ENCODE measurements at places on chromosomes 2 and 18.

GRCh38 chr2:102424754-102425153 is 1.8 kb downstream of the IL18RAP start:
- DNase-seq: peak; percentile 26
- peak overlapping the region; percentile 65 for H3K27ac ChIP-seq
- no peak overlapping the region for H3K4me3 ChIP-seq
- no peaks in the 10 kb centered on the region for H3K27me3 ChIP-seq

- no peaks in the 10 kb centered on the region for H3K4me1 ChIP-seq
- no peak overlapping the region for H3K4me3 ChIP-seq
- H3K27me3 ChIP-seq: no peaks in the 10 kb centered on the region
- no peaks in the 10 kb centered on the region for H3K36me3 ChIP-seq
- no peak overlapping the region for H3K27ac ChIP-seq
- no peak for DNase-seq
Measured at GRCh38 chr2:43040084-43040854, 186.1 kb downstream of the ZFP36L2 start.

DNA sequence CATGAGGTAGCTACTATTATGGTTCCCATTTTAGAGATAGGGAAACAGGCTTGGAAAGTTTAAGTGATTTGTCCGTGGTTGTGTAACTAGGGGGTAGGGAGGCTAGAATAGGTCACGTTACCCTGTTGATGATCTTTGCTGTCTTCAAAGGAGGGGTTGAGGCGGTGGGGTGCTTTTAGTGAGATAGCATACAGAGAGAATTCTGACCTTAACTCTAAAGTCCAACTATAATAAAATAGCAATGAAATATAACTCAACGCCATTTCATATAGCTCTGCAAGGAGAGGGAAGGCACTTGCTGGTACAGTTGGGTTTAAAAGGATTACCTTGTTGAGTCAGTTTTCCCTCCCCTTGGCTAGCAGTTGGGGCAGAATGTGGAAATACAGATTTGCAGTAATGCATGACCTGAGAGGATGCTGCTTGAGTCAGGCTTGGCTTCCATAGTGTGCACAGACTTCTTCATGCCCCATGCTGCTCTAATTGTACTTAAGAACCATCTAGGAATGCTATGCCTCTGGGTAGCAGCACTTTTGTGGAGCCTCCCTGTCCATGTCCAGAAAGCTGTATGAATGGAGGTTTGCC is 143.9 kb downstream of the LTBP1 start:
- H3K27me3 ChIP-seq: peaks cover 5% of the 10 kb centered on the region
- no peaks in the 10 kb centered on the region for H3K4me1 ChIP-seq
- H3K36me3 ChIP-seq: no peaks in the 10 kb centered on the region
- no peak overlapping the region for H3K4me3 ChIP-seq
- no peak overlapping the region for H3K27ac ChIP-seq

- H3K36me3 ChIP-seq: no peaks in the 10 kb centered on the region
- H3K4me1 ChIP-seq: no peaks in the 10 kb centered on the region
- no peak overlapping the region for H3K4me3 ChIP-seq
- no peak overlapping the region for H3K27ac ChIP-seq
- no peak for DNase-seq
- H3K27me3 ChIP-seq: peaks cover 9% of the 10 kb centered on the region
Measured at GRCh38 chr2:119715409-119716283, 36.6 kb downstream of the TMEM177 start.

DNA sequence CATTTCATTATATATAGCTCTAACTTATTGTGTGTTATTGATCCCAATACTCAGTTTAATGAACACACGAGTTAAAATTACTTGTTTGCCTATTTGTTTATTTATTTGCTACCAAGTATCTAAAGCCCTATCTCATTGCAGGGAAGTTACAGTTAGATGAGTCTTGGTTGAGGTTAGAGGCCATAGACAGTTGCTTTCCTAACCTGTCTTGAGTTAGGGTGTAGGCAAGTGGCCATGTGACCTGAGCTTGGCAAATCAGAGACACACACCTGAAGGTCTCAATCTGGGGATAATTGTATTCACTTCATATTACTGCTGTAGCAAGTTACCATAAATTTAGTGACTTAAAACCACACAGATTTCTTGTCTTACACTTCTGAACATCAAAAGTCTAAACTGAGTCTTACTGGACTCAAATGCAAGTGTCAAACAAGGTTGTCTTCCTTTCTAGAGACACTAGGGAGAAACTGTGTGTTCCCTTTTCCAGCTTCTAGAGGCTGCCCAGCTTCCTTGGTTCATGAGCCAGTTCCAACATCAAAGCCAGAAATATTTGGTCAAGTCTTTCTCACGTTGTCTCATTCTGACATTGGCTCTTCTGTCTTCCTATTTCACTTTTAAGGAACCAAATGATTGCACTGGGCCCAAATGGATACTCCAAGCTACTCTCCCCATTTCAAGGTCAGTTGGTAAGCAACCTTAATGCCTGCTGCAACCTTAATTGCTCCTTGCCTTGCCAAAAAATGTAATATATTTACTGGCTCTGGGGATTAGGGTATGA is 39.7 kb downstream of the COL3A1 start:
- no peak overlapping the region for H3K4me3 ChIP-seq
- no peak for DNase-seq
- no peaks in the 10 kb centered on the region for H3K36me3 ChIP-seq
- no peak overlapping the region for H3K27ac ChIP-seq
- no peaks in the 10 kb centered on the region for H3K27me3 ChIP-seq

- DNase-seq: no peak
- no peak overlapping the region for H3K27ac ChIP-seq
- H3K27me3 ChIP-seq: peaks cover 13% of the 10 kb centered on the region
- H3K36me3 ChIP-seq: no peaks in the 10 kb centered on the region
- H3K4me3 ChIP-seq: no peak overlapping the region
- no peaks in the 10 kb centered on the region for H3K4me1 ChIP-seq
Measured at GRCh38 chr2:38057651-38058410, 18.1 kb downstream of the CYP1B1 start.

DNA sequence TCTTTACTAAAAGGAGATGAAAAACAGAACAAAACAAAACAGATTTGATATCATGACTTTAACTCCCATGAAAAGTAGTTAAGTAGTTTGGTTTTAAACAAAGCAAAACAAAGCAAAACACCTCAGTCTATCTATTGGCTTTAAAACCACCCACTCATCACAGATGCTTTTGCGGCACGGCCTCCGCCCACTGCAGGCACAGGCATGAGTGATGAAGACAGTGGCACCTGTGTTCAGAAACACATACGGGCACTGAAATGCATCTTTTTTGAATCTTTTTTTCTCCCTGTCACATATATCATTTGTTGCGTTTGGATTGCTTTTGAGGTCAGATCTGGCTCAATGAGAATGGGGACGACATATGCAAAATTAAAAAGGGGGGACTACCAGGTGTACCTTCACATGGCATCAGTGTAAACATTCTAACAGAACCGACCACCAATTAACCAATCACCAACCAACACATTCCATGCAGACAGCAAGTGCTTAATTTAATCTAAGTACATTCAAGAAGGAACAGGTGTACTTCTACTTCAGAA is 147.4 kb upstream of the REV1 start:
- peaks cover 48% of the 10 kb centered on the region for H3K4me1 ChIP-seq
- peak overlapping the region; percentile 77 for H3K27ac ChIP-seq

GRCh38 chr2:174756743-174757142 is 7.5 kb downstream of the CHRNA1 start:
- peaks cover 5% of the 10 kb centered on the region for H3K27me3 ChIP-seq
- H3K36me3 ChIP-seq: no peaks in the 10 kb centered on the region
- H3K4me3 ChIP-seq: no peak overlapping the region
- peaks cover 12% of the 10 kb centered on the region for H3K4me1 ChIP-seq
- DNase-seq: no peak

DNA sequence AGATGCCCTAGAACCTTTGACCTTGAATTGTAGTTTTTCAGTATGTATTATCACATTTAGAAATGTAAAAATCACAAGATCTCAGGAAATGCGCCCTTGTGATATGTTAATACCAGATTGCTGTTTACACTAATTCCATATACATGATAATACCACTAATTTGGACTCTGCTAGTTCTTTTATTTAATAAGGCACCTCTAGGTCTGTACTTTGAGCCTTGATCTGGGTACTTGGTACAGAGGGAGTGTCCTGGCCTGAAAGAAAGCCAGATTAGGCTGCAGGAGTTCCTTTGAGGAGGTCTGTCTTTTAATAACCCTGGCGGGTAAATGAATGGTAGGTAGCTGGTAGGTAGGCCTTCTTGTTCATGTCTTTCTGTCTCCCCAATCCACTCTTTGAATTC is 26.3 kb downstream of the PLEKHA3 start:
- H3K4me3 ChIP-seq: no peak overlapping the region
- no peaks in the 10 kb centered on the region for H3K27me3 ChIP-seq
- peaks cover 17% of the 10 kb centered on the region for H3K36me3 ChIP-seq
- H3K27ac ChIP-seq: no peak overlapping the region

- no peaks in the 10 kb centered on the region for H3K4me1 ChIP-seq
- H3K27me3 ChIP-seq: peaks cover 9% of the 10 kb centered on the region
- no peak overlapping the region for H3K4me3 ChIP-seq
- no peak for DNase-seq
Measured at GRCh38 chr2:240333985-240334384, 101.5 kb upstream of the GPC1 start.

- peaks cover 9% of the 10 kb centered on the region for H3K4me1 ChIP-seq
- no peaks in the 10 kb centered on the region for H3K27me3 ChIP-seq
- H3K36me3 ChIP-seq: no peaks in the 10 kb centered on the region
- peak overlapping the region; percentile 100 for H3K27ac ChIP-seq
- DNase-seq: peak; percentile 89
Measured at GRCh38 chr18:3448838-3449511, 997 bp upstream of the TGIF1 start.

DNA sequence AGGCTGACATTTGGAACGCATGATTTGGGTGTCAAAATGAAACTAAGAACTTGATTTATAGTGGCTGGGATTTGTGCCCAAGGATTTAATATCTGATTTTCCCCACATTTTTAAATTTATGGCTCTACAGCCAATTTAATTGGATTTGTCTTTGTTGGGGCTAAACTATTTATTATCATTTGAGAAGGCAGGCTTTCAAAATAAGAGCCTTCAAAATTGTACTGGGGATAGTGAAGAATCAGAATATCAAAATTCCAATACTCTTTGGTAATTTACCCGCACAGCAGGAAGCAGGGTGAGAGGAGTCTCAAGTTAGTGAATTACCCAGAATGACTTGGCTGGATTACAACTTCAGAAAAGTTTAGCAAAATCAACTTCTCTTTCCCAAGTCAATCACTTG is 278.1 kb downstream of the LRATD1 start:
- H3K36me3 ChIP-seq: no peaks in the 10 kb centered on the region
- H3K27ac ChIP-seq: no peak overlapping the region
- no peak for DNase-seq
- peaks cover 3% of the 10 kb centered on the region for H3K27me3 ChIP-seq

GRCh38 chr2:197940382-197940781 is 136.0 kb downstream of the PLCL1 start:
- H3K27me3 ChIP-seq: peaks cover 4% of the 10 kb centered on the region
- no peak overlapping the region for H3K4me3 ChIP-seq
- no peaks in the 10 kb centered on the region for H3K36me3 ChIP-seq
- no peak overlapping the region for H3K27ac ChIP-seq
- no peaks in the 10 kb centered on the region for H3K4me1 ChIP-seq

- H3K27ac ChIP-seq: no peak overlapping the region
- no peaks in the 10 kb centered on the region for H3K27me3 ChIP-seq
- H3K4me3 ChIP-seq: no peak overlapping the region
Measured at GRCh38 chr2:220134756-220135534, 507.5 kb downstream of the SLC4A3 start.

- peaks cover 3% of the 10 kb centered on the region for H3K27me3 ChIP-seq
- no peaks in the 10 kb centered on the region for H3K36me3 ChIP-seq
- no peak overlapping the region for H3K4me3 ChIP-seq
- DNase-seq: no peak
- H3K27ac ChIP-seq: no peak overlapping the region
Measured at GRCh38 chr2:225598897-225599296, 199.4 kb downstream of the NYAP2 start.

- no peaks in the 10 kb centered on the region for H3K36me3 ChIP-seq
- DNase-seq: no peak
- H3K4me3 ChIP-seq: no peak overlapping the region
- H3K27me3 ChIP-seq: peaks cover 7% of the 10 kb centered on the region
- no peak overlapping the region for H3K27ac ChIP-seq
Measured at GRCh38 chr18:50008306-50008705, 186.6 kb downstream of the MYO5B start.

GRCh38 chr2:235963853-235964577 is 204.2 kb downstream of the GBX2 start:
- H3K4me1 ChIP-seq: no peaks in the 10 kb centered on the region
- H3K36me3 ChIP-seq: no peaks in the 10 kb centered on the region
- peaks cover 1% of the 10 kb centered on the region for H3K27me3 ChIP-seq
- H3K27ac ChIP-seq: no peak overlapping the region
- DNase-seq: no peak
